Left lung (tissue), 14 donors: ENCODE measurements at places on chromosomes 11 and 22.

GRCh38 chr22:32745251-32745995 is 56.1 kb upstream of the TIMP3 start:
- H3K36me3 ChIP-seq: no peaks in the 10 kb centered on the region
- H3K4me1 ChIP-seq: peaks cover 8% of the 10 kb centered on the region
- no peaks in the 10 kb centered on the region for H3K27me3 ChIP-seq
- H3K27ac ChIP-seq: peak overlapping the region; percentile 66

DNA sequence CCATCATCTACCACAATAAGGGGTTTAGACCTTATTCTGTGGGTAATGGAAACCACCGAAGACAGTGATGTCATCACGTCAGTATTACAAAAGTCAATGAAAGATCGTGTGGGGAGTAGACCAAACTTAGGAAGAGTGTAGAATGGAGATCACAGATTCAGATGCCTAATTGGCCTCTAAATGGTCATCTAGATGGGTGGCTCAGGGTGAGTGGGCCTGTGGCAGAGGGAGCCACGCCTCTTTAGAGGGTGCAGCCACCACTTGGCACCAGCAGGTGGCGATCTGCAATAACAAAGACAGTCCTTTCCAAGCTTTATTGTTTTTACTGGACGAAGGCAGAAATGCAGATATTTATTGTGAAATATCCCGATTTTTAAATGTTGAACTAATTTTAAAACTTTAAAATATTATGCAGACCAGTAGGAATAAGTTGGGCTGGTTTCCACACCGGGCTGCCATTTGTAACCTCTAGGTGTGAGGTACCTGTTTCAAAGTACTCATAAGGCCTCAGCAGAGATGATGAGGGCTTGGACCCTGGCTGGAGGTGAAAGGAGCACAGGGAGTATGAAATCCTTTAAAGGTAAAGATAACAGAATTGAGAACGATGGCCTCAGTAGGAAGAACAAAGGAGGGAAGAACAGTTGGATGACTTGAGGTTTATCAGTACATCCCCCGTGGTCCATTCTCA is 222.0 kb downstream of the DBX1 start:
- H3K4me1 ChIP-seq: no peaks in the 10 kb centered on the region
- H3K4me3 ChIP-seq: no peak overlapping the region
- DNase-seq: no peak
- no peaks in the 10 kb centered on the region for H3K36me3 ChIP-seq
- H3K27ac ChIP-seq: no peak overlapping the region

GRCh38 chr11:106875013-106875412 is 143.3 kb downstream of the GUCY1A2 start:
- no peak overlapping the region for H3K4me3 ChIP-seq
- no peaks in the 10 kb centered on the region for H3K27me3 ChIP-seq
- H3K27ac ChIP-seq: no peak overlapping the region

GRCh38 chr11:20020198-20020597 is 140.1 kb downstream of the DBX1 start:
- H3K4me3 ChIP-seq: no peak overlapping the region
- no peak for DNase-seq
- no peaks in the 10 kb centered on the region for H3K4me1 ChIP-seq
- no peaks in the 10 kb centered on the region for H3K27me3 ChIP-seq
- no peak overlapping the region for H3K27ac ChIP-seq

DNA sequence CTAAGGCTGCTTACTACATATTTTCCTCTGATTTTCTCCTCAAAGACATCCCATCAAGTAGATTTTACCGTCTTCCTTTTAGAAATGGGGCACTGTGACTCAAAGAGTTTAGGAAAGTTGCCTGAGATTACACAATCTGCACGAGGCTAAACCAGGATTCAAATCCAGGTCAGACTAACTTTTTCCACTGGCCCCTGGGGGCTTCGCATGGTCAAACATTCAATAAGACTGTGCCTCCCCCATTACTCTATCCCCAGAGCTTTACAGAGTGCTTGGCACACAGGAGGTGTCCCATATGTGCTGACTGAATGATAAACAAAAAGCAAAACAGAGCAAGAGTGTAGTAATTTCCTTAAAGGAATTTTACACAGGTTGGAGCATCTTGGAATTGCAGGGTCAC is 118.1 kb upstream of the TEAD1 start:
- H3K27ac ChIP-seq: peak overlapping the region; percentile 40
- H3K4me3 ChIP-seq: no peak overlapping the region
- H3K4me1 ChIP-seq: peaks cover 6% of the 10 kb centered on the region
- no peaks in the 10 kb centered on the region for H3K27me3 ChIP-seq
- H3K36me3 ChIP-seq: no peaks in the 10 kb centered on the region

DNA sequence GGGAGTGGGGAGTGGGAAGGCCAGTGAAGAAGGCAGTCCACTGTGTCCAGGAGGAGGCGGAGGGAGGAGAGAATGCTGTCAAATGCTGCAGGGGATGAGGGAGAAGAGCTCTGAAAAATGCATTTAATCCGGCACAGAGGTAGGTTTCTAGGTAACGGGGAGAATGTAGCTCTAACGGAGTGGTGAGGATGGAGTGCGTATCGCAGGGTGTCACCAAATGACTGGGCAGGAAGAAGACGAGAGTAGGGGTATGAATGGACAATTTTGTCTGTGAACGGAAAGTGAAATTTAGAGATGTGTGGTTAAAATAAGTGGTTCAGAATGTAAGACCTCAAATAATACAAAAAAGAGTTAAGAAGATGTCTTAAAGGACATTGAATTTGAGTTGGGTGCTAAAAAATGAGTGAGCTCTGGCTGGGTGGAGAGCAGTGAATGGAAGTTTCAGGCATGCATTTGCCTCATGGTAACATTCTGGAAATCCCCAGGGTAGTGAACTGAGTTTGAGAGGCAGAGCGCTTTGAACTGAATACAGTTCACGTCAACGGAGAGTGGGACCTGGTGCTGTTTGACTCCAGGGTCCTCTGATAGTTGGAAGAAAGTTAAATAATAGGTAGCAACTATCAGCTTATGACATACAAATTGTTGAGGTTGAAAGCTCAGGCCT is 81.3 kb upstream of the CADM1 start:
- no peak for DNase-seq
- no peak overlapping the region for H3K27ac ChIP-seq
- H3K36me3 ChIP-seq: no peaks in the 10 kb centered on the region
- H3K4me1 ChIP-seq: no peaks in the 10 kb centered on the region

DNA sequence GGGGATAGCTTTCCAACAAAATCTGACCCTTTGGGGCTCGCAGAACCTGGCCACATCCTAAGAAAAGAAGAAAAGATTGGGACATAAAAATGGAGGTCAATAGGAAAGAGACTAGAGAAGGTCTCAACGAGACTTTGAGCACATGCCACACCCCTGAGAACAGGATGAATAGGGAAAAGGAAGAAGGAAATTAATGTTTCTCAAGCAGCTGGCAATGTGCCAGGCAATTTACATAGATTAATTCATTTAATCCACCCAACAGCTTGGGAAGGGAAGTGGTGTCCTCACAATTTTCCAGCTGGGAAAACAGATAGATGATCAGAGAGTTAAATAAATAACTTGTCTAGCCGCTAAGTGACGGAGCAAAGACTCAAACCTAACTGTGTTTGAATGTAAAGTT is 50.7 kb downstream of the PAMR1 start:
- peak; percentile 38 for DNase-seq
- no peaks in the 10 kb centered on the region for H3K4me1 ChIP-seq
- H3K27me3 ChIP-seq: peaks cover 6% of the 10 kb centered on the region
- no peak overlapping the region for H3K4me3 ChIP-seq

DNA sequence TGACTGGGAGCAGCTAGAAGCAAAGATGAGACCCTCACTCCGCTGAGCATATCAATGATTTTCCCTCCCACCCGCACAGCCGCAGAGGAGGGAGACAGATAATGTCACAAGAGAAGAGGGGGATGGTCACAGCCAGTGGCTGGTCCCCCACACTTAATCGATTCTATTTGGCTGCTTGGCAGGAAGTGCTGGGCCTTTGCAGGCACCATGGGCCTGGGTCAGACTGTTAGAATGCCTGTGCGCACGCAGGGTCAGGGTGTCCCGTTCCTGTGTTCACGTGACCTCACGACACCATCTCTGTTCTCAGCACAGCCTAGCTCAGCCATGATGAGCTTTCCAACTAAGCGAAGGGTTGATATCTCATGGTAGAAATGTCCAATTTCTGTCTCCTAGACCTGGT is 107.0 kb downstream of the MYO18B start:
- DNase-seq: no peak
- H3K4me3 ChIP-seq: no peak overlapping the region
- no peaks in the 10 kb centered on the region for H3K36me3 ChIP-seq
- no peaks in the 10 kb centered on the region for H3K4me1 ChIP-seq
- no peak overlapping the region for H3K27ac ChIP-seq
- no peaks in the 10 kb centered on the region for H3K27me3 ChIP-seq

- H3K36me3 ChIP-seq: no peaks in the 10 kb centered on the region
- H3K27me3 ChIP-seq: no peaks in the 10 kb centered on the region
Measured at GRCh38 chr11:6319704-6320410, 444 bp downstream of the CAVIN3 start.

DNA sequence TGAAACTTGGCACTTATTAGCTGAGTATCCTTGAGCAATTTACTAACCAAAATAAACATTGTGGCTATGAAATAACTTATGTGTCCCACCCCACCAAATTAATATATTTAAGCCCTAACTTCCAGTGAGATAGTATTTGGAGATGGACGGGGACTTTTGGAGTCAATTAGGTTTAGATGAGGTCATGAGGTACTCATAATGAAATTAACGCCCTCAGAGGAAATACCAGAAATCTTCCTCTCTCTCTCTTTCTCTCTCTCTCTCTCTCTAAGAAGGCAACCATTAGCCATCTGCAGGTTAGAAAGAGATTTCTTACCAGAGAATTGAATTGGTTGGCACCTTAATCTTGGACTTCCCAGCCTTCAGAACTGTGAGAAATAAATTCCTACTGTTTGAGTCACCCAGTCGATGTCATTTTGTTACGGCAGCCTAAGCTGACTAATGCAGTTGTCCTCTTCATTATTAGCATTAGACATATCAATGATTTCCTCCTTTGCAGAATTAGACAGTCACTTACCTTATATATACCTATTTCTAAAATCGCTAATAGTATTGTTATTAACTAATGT is 1284.0 kb downstream of the FAM181B start:
- no peak for DNase-seq
- no peak overlapping the region for H3K27ac ChIP-seq
- no peaks in the 10 kb centered on the region for H3K27me3 ChIP-seq
- no peak overlapping the region for H3K4me3 ChIP-seq

- no peak for DNase-seq
- H3K27me3 ChIP-seq: no peaks in the 10 kb centered on the region
- H3K36me3 ChIP-seq: no peaks in the 10 kb centered on the region
- H3K27ac ChIP-seq: no peak overlapping the region
Measured at GRCh38 chr11:61328351-61328750, 4.6 kb downstream of the DDB1 start.

- no peaks in the 10 kb centered on the region for H3K27me3 ChIP-seq
- H3K27ac ChIP-seq: no peak overlapping the region
- no peak overlapping the region for H3K4me3 ChIP-seq
- no peaks in the 10 kb centered on the region for H3K36me3 ChIP-seq
Measured at GRCh38 chr11:116224154-116224888, 548.5 kb downstream of the BUD13 start.

DNA sequence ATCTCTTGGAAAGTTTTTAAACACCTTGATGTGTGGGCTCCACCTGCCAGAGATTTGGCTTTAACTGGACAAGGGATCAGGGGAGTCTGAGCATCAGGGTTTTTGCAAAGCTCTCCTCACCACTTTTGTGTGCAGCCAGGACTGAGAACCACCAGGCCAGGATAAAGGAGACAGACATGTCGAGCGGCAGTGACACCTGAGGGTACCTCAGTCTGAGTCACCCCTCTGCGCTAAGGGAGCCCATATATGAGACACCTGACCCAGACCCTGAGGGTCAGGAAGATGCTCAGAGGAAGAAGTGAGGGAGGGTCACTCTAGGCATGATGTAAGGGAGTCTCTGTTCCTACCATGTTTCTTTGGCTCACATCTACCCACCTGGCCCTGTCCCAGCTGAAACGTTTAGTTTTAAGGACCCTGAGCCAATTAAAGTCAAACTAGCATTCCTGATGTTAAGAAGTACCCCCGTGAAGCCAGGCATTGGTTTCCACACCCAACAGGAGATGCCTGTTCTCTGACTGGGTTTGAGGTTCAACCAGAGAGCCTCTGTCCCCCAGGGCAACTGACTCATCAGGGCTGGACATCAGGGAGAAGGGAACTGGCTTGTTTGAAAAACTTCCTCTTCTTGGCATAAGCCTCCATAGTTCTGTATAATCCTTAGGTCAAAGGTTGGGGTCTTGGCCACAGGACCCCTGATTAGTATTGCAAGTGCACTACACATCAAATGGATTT is 72.4 kb upstream of the BIRC3 start:
- no peaks in the 10 kb centered on the region for H3K4me1 ChIP-seq
- no peak overlapping the region for H3K4me3 ChIP-seq
- no peak overlapping the region for H3K27ac ChIP-seq

DNA sequence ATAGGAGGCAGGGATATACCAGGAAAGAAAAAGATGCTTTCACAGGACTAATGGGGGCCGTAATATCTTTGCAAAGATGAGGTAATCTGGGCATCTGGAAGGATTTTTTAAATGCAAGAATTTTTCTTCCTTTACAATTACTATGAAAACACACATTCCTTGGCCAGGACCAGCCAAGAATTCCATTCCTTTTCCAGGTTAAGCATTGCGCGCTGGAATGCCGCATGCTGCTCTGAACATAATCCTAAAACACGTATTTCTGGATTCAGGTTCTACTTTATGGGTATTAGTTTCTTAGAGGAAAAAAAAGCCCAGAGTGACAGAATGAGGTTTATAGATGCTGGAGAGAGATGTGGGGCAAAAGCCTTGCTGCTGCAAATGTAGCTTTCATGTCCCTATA is 99.4 kb upstream of the SORL1-AS1 start:
- no peaks in the 10 kb centered on the region for H3K4me1 ChIP-seq
- no peaks in the 10 kb centered on the region for H3K27me3 ChIP-seq
- no peak overlapping the region for H3K27ac ChIP-seq
- no peaks in the 10 kb centered on the region for H3K36me3 ChIP-seq
- DNase-seq: no peak
- H3K4me3 ChIP-seq: no peak overlapping the region

- H3K36me3 ChIP-seq: no peaks in the 10 kb centered on the region
- H3K4me1 ChIP-seq: no peaks in the 10 kb centered on the region
- H3K27me3 ChIP-seq: no peaks in the 10 kb centered on the region
- no peak for DNase-seq
Measured at GRCh38 chr11:56103210-56103737, at the start of gene OR8H2. Gene OR8H2, plus strand, starts transcription at chr11:56103687. Its CDS starts 1,356 bp downstream, at chr11:56105043.

GRCh38 chr11:120431633-120432032 is 79.9 kb upstream of the GRIK4 start:
- H3K27me3 ChIP-seq: no peaks in the 10 kb centered on the region
- peak overlapping the region; percentile 77 for H3K27ac ChIP-seq
- DNase-seq: no peak

- H3K27me3 ChIP-seq: no peaks in the 10 kb centered on the region
- no peaks in the 10 kb centered on the region for H3K36me3 ChIP-seq
- H3K27ac ChIP-seq: no peak overlapping the region
- H3K4me3 ChIP-seq: no peak overlapping the region
Measured at GRCh38 chr11:27012234-27012921, 18.5 kb downstream of the FIBIN start.
